ENCODE measurements at places on chromosomes 2 and 18.

- no peak for DNase-seq
Measured at GRCh38 chr18:31195063-31195462, 32.4 kb upstream of the DSC1 start.

- DNase-seq, result no peak
Measured at GRCh38 chr2:97961534-97961933, 34.2 kb downstream of the TMEM131 start.

- no peak for DNase-seq
Measured at GRCh38 chr18:75635096-75635495, 207.6 kb upstream of the SMIM21 start.

DNA sequence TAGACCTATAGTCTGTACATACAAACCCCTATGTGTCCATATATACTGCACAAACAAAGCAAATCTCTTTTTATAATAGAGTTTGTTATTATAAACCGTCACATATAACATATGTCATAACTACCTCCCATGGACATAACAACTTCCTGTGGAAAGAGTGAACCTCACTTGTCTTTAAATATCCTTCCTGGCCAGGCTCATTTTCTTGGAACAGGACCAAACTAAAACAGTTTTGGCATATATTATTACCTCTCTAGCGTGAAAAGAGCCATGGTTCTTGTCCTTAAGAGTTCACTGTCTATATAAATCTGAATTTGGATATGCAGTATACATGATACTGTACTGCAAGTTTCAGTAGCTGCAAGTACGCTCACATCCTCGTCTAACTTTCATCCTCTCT lies 28.3 kb upstream of the DNAJC27 start:
- DNase-seq, result no peak

DNA sequence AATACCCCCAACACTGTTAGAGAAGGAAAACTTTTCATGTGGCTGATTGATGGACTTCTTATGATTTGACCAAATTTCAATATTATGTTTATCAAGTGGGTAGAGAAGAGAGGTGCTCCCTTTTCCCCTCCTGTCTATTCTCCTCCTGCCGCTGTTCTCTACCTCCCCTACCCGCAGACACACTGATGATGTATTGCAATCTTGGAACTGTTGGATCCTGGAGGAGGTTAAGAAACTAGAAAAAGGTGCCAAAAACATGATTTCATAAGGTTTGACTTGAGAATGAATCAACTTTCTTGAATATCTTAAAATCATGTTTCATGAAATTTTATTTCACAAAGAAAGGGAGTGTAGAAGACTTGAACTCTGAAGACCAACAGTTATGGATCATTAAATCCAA lies 125.8 kb downstream of the MEIS1 start:
- no peak for DNase-seq
